Daoy (cell line): ENCODE measurements at places on chromosomes 12 and 14.
A peak's percentile ranks its signal among the peaks of the same experiment; 100 is the strongest.

GRCh38 chr12:54386403-54387113 lies 2.0 kb upstream of the ZNF385A start:
- no peak for DNase-seq

DNA sequence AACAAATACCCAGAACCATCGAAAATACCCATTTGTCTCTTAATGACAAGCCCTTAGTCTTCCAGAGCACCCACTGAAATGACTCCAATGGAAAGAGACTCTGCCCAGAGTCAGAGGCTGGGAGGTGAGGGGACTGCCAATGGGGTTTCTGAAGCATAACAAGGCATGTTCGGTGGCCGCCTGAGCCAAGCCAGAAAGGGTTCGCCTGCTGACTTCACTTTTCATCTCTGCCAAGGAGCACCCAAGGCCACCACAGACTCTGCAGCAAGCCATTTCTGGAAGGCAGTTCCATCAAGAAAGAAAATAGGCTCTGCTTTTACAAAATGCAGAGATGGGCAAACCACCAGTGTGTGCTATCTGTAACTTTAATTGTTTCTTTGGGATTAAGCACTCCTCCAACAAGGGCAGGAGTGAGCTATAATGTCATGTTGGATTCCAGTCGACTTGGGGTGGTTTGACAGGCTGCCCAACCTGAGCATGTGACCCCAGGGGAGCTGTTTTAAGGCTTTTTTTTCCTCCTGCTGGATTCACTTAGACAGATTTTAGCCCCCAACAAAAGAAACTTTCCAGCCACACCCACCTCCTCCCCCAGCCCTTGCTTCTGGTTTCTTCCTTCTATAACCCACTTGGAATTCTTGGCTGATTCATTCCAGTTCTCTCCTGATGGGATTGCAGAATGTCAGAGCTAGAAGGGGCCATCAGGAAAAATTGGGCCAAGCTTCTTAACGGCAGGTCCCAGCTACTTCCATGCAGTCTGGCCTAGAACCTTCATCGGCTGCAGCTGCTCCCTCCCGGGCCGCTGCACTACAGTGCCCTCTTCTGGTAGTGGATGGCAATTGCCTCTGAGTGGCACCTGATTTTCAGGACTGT lies 24.1 kb downstream of the CKAP4 start:
- DNase-seq, result peak; percentile 71

GRCh38 chr14:90624227-90624626 lies 192.0 kb downstream of the TTC7B start:
- peak; percentile 81 for DNase-seq

- DNase-seq, result peak; percentile 63
These were observed 3.0 kb upstream of the IFI27L2 start for GRCh38 chr14:94132285-94132887.

DNA sequence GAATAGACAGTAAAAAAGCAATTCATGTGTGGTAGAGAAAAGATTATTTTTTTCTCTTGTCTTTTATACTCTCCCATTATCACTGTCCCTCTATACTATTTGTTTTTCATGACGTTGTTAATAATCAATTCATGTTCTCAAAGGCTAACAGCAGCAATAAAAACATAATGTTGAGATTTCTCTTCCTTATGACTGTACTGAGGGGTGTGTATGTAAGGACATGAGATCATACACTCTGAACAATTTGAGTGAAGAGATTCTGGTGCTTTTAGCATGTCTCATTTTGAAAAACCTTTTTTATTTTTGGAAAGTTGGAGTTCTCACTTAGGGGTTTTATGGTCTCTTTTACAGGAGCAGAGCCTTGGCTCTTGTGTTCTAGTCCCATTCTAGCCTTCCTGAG lies 3.8 kb upstream of the TSPAN8 start:
- no peak for DNase-seq

DNA sequence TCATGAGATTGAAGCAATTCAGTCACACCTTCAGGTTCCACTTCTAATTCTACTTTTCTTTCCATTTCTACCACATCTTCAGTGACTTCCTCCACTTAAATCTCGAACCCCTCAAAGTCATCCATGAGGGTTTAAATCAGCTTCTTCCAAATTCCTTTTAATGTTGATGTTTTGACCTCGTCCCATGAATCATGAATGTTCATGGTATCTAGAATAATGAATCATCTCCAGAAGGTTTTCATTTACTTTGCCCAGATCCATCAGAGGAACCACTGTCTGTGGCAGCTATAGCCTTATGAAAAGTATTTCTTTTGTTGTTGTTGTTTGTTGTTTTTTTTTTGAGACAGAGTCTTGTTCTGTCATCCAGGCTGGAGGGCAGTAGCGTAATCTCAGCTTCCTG lies 7.6 kb downstream of the RXYLT1 start:
- DNase-seq, result no peak

GRCh38 chr14:70842851-70843462 lies 33.6 kb upstream of the MAP3K9 start:
- no peak for DNase-seq

GRCh38 chr12:76137606-76138005 lies 53.1 kb upstream of the NAP1L1 start:
- DNase-seq, result no peak

DNA sequence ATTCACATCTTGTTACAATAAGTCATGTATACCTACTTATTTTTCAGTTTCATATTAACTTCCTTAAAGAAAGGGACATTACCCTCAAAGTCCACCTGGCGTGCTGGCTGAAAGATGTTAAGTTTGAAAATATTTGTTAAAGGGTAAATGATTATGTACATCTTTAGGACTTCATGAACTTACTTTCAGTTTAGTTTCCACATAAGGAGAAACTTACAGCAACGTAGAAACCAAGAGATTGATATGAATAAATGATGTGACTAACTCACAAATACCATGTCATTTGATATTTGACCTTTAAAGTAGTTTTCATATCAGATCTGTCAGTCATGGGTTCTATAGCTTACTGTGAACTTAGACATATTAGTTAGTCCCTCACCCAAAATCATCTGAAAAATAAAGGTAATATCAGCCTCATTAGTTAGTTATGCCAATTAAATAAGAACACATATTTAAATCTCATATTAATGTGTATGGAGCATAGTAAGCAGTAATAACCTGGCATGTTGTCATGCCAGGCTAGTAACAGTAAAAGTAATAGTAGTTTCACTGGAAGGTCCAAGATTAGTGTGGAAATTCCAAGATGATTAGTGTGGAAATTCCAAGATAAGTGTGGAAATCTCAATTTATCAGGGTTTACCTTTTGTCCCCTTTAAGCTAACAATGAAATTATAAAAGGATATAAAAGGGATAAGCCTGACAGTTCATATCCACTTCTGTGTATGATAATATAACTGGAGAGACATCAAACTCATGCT lies 1.9 kb upstream of the CLEC2D start:
- DNase-seq, result no peak

GRCh38 chr12:31362759-31363415 lies 36.9 kb upstream of the SINHCAF start:
- DNase-seq, result peak; percentile 18
